Osteoblast (primary cell): ENCODE measurements at places on chromosomes 1 and 21. TPM values are rescaled to one million over a fixed set of nuclear protein-coding genes. Genes with fewer than 3 reads are reported as not detected.

- peak; percentile 100 for DNase-seq
Observed at GRCh38 chr1:226121587-226122400, 59.3 kb downstream of the H3-3A start.

GRCh38 chr1:97797403-97798183, 123.2 kb downstream of the DPYD start:
- no peak for DNase-seq

- peak; percentile 91 for DNase-seq
Observed at GRCh38 chr1:151994956-151995355, 1.3 kb upstream of the S100A10 start.

- peak; percentile 66 for DNase-seq
Observed at GRCh38 chr1:53465023-53465957, 6.1 kb downstream of the DMRTB1 start.

GRCh38 chr1:8396786-8397406, 79.0 kb downstream of the SLC45A1 start:
- DNase-seq = peak; percentile 83

DNA sequence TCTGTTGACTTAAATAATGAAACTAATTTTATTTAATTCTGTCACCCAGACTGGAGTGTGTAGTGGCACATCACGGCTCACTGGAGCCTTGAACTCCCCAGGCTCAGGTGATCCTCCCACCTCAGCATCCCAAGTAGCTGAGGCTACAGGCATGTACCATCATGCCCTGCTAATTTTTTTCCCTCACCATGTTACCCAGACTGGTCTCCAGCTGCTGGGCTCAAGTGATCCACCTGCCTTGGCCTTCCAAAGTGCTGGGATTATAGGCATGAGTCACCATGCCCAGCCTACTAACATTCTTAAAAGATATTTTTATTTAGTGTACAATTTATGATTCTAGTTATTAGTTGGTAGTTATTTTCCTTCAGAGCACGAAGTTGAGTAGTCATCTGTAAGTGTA, 49.5 kb downstream of the NRDC start:
- no peak for DNase-seq

GRCh38 chr1:21764615-21765423, 18.1 kb downstream of the USP48 start:
- DNase-seq = peak; percentile 91

GRCh38 chr1:19941206-19941568, 17.8 kb upstream of the PLA2G2E start:
- no peak for DNase-seq

Gene PADI2
- under 0.01 and 0.29 TPM in 2 replicates for total RNA-seq

DNA sequence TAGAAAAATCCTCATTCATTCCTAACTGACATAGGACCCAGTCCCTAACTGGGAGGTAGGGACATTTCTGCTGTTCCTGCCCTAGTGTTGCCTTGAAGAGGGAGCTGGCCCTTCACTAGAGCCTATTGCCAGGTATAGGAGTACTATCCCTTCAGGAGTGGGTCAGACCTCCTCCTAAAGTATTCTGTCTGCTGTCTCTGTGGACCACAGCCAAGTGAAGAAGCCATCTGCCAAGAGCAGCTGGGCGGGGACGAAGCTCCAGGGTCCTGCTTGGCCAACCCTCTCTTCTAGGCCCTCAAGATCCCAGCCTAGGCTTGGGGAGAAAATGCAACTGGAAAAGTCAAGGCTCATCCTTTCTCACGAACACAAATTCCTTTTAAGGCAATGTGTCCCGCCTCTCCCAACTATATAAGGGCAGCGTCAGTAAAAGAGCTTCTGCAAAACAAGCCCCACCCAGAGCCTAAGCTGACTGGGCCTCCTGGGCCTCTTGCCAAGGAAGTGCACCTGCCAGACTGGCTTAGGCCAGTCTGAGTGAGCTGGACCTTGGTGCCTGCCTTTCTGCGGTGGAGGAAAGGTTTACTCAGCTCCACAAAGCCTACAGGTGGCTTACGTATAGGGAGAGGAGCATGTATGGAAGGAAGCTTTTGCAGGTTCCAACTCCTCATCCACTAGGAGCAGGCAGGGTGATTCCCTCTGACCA, 638 bp upstream of the TUFT1 start:
- DNase-seq = peak; percentile 90

- no peak for DNase-seq
Observed at GRCh38 chr21:32312976-32313375, 14.3 kb downstream of the MRAP start.

Gene PAPPA2
- total RNA-seq = 3.5 and 5.8 TPM in 2 replicates

DNA sequence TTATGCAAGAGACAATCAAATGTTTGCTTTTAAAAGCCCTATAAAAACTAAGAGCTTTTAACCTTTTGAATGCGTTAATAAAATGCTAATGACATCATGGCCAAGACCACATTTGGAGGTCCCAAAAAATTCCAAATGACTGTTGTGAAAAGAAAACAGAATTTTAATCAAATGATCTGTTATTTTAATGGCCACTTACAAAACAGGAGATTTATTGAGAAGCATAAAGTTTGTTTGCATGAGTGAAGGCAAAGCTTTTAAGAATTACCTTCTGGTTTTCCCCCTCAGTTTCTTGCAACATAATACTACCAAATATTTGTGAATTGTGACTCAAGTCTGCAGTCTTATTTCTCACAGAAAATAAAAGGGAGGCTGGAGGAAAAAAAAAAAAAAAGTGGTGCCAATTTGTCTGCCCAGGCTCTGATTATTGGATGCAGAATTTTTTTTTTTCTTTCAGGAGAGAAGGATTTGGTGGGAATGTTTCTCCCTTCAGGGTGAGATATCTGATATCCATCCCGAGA, 60.7 kb downstream of the GORAB start:
- DNase-seq = no peak

- no peak for DNase-seq
Observed at GRCh38 chr1:192812420-192813209, 3.8 kb downstream of the RGS2 start.

DNA sequence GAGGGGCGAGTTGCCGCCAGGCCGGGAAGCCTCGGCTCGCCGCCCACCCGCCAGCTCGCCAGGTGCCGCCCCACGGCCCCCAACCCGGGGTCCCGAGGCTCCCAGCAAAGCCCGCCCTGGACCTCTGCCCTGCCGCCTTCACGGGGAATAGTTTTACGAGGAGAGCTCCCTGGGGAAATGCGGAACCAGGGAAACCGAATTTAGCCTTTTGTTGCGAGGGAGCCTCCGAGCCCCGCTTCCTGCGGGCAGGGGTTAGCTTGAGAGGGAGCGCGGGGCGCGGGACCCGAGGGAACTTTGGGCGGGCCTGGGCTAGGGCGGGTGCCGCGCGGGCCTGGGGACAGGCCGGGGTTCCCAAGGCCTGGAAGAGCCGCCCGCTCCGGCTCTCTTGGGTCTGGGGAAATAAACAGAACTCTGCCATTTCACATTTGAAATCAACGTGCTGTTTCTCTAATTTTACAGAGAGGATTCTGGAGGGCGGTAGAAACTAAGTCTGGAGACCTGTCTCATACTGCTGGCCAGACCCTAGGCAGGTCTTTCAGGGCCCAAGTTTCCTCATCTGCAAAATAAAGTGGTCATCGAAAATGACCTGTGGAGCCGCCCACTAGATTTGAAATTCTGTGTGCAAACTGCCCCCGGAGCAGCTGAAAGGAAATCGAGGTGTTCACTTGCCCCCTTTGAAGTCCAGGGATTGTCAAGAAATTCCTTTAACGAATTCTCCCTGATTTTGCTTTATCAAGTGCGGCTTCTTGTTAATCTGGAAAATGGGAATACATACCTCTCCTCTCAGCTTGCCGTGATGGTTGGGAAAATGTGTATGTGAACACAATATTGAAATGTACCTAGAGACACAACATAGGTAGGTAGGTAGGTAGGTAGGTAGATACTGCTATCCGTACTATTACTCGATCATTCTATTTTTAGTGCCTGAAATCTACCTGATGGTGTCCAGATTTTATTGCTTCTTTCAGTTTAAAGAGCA, 749 bp upstream of the GLUL start:
- peak; percentile 83 for DNase-seq

- no peak for DNase-seq
Observed at GRCh38 chr1:213947200-213947801, 40.5 kb upstream of the PROX1 start.

GRCh38 chr1:1230656-1231399, 973 bp downstream of the SDF4 start:
- DNase-seq = peak; percentile 100

Gene CD247
- not detected in 2 replicates for total RNA-seq

Gene LENEP
- total RNA-seq = 0.88 TPM in 1 of 2 replicates, not detected in the other

Gene RPAP2
- total RNA-seq = 8.5 and 8.7 TPM in 2 replicates

- DNase-seq = no peak
Observed at GRCh38 chr1:181804989-181805388, 256.5 kb downstream of the ZNF648 start.

DNA sequence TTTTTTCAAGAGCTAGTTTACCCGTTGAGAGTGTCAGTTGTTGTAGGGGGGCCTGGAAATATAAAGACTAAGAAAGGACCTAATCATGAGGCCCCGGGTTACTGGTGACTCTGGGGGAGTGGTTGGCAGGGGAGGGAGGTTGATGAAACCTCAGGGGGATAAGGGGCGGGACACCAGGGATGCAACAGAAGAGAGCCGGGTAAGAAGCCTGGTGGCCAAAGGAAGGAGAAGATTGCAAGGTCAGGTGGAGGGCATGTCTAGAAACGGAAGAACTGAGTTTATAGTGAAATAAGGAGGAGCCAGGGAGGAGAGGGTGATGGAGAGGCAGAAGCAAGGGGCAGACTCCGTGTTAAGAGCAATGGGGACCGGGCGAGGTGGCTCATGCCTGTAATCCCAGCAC, 12.5 kb upstream of the SPOCD1 start:
- DNase-seq = peak; percentile 15

Gene TLCD4
- total RNA-seq = 2.2 and 2.4 TPM in 2 replicates

- DNase-seq = peak; percentile 31
Observed at GRCh38 chr1:209512821-209513220, 70.7 kb upstream of the CAMK1G start.

Gene ANGPTL3
- total RNA-seq = under 0.01 TPM in 1 of 2 replicates, not detected in the other

DNA sequence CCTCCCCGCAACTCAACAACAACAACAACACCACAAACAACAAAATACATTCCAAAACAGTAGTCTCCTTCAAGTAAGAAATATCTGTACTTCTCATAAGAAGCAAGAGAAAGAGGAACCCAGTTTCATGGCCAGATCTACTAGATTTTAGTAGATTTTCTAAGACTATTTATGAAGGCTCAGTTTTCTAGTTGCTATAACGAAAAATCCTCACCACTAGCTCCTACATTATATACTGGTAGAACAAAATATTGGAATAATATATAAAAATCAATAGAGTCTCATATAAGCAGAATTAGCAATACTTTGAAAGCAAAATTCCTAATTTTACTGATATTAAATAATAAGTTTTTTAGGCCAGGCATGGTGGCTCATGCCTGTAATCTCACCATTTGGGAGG, 86.9 kb downstream of the LYST start:
- no peak for DNase-seq

- no peak for DNase-seq
Observed at GRCh38 chr21:46457801-46458314, 833 bp upstream of the DIP2A start.

GRCh38 chr1:75100481-75101092, 33.6 kb upstream of the LHX8 start:
- no peak for DNase-seq

Gene OR2T33
- not detected in 2 replicates for total RNA-seq

DNA sequence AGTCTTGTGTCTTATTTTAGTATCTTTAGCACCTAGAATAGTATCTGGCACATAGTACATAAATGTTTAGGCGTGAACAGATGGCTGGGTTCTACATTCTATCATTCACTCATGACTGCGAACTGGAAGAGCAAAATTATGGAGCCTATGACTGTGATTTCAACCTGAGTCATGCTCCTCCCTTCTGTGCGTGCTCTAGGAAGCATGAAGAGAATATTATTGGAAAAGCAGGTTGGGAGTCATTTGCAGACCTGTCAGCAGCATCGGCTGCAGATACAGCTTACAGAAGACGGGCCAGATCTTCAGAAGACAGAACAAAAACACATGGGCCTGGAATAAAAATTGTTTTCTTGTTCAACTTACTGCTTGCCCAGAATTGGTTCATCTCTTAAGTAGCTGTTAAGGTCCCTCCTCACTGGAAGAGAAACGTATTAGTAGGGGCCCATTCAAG, 344.0 kb upstream of the USP24 start:
- no peak for DNase-seq

- no peak for DNase-seq
Observed at GRCh38 chr1:11406845-11407244, 72.1 kb upstream of the DISP3 start.

- DNase-seq = peak; percentile 77
Observed at GRCh38 chr1:1398677-1399186, 403 bp downstream of the CCNL2 start.

DNA sequence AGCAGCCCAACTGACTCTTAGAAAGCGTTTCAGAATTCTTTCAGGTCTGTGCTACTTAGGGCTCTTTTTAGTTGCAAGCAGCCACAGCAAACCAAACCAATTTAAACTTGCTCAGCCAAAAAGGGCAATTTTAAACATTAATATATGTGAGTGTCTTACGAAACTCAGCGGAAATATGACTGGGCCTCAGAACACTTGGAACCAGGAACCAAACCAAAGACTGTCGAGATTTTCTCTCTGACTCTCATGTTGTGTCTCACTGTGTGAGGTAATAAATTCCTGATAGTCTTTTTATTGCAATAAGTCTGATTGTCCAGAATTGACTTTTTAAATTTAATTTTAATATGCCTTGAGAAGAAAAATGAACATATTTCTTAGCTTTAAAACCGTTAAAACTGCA, 122.3 kb downstream of the SYF2 start:
- DNase-seq = no peak

GRCh38 chr1:235275836-235276235, 52.1 kb downstream of the ARID4B start:
- DNase-seq = no peak

Gene RAVER2
- total RNA-seq = 16.5 and 17.4 TPM in 2 replicates

DNA sequence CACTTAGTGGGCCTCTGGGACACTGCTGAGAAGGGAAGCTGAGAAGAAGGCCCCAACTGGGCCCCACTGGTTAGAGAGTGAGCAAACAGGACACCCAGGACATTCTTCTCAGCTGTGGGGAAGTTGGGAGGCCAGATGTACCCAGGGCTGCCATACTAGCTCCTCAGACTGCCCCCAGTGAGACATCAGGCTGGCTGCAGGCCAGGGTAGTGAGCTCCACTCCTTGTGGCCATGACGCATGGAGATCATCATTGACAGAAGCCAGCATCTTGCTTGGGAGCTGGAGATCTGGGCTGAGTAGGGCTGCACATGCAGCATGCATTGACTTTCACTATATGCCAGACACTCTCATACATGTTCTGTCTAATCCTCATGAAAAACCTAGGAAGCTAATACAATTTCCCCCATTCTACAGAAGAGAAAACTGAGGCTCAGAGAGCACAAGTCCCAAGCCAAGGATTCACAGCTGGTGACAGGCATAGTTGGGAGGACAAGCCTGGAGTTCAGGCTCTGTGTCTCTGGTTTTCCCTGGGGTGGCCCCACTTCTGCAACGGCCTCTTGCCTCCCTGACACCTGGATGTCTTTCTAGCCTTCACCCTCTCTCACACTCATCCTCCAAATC, 24.1 kb upstream of the MYCL start:
- peak; percentile 70 for DNase-seq

Gene PRUNE1
- total RNA-seq = 8.3 and 11.6 TPM in 2 replicates

DNA sequence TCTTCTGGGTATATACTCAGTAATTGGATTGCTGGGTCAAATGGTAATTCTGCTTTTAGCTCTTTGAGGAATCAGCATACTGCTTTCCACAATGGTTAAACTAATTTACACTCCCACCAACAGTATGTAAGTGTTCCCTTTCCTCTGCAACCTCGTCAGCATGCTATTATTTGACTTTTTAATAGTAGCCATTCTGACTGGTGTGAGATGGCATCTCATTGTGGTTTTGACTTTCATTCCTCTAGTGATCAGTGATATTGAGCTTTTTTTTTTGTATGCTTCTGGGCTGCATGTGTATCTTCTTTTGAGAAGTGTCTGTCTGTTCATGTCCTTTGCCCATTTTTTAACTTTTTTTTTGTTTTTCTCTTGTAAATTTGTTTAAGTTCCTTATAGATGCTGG, 279.4 kb downstream of the PTGER3 start:
- DNase-seq = no peak
